ENCODE measurements at places on chromosomes 2 and 18. TPM values are rescaled to one million over a fixed set of nuclear protein-coding genes. Genes with fewer than 3 reads are reported as not detected.

- H3K4me3 ChIP-seq = no peak overlapping the region
- no peaks in the 10 kb centered on the region for H3K4me1 ChIP-seq
- H3K36me3 ChIP-seq = peaks cover 91% of the 10 kb centered on the region
- H3K27ac ChIP-seq = no peak overlapping the region
Observed at GRCh38 chr2:241070361-241070760, 31.7 kb downstream of the MTERF4 start.

DNA sequence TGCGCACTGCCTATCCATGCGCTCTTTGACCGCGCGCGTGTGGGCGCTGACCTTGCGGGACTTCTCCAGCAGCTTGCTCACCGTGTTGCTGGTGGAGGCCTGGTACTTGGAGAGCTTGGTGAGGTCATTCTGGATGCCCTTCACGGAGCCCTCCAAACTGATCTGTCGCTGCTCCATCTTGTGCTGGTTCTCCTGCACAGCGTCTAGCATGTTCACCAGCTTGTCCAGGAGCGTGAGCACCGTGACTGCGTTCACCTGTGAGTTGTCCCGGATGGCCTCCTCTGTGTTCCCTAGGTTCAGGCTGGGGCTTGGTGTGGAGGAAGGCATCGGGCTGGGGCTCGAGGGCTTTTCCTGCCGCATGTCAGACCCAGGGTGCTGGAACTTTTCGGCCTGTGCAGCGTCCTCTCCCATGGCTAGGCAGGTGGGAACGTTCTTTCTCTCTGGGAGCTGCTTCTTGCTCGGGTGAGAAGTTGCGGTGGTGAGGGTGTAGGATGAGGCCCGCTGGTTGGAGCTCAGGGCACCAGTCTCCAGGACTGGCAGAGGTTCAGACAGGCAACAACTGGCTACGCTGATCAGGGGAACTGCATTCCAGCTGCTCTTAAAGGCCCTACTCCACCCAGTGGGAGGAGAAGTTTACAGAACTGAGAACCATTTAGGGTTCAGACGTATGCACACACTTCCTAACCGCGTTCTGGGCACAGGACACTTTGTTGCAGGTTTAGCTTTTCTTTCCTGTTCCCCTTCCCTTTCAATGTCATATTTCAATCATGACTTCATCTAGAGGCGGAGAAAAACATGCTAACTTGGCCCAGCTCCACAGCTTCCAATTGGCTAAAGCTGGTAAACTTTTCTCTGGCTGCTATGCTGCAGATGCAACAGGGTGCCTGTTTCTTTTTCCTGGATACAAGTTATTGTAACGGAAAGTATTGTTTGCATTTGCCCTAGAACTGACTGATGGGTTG, at the start of gene CAVIN2:
Gene CAVIN2 (minus strand): TSS at position 574 of the 962 bp plus-strand sequence. CDS start 163 bp downstream, at position 411.
- peak within 1 kb of the TSS; percentile 48 for H3K4me3 ChIP-seq
- H3K27me3 ChIP-seq = no peaks in the 10 kb centered on the region
- no peaks in the 10 kb centered on the region for H3K36me3 ChIP-seq
- H3K27ac ChIP-seq = peak within 1 kb of the TSS; percentile 68
- DNase-seq = peak; percentile 79
- peaks cover 28% of the 10 kb centered on the region for H3K4me1 ChIP-seq

The GPR155 gene
- total RNA-seq = 20.6 TPM

DNA sequence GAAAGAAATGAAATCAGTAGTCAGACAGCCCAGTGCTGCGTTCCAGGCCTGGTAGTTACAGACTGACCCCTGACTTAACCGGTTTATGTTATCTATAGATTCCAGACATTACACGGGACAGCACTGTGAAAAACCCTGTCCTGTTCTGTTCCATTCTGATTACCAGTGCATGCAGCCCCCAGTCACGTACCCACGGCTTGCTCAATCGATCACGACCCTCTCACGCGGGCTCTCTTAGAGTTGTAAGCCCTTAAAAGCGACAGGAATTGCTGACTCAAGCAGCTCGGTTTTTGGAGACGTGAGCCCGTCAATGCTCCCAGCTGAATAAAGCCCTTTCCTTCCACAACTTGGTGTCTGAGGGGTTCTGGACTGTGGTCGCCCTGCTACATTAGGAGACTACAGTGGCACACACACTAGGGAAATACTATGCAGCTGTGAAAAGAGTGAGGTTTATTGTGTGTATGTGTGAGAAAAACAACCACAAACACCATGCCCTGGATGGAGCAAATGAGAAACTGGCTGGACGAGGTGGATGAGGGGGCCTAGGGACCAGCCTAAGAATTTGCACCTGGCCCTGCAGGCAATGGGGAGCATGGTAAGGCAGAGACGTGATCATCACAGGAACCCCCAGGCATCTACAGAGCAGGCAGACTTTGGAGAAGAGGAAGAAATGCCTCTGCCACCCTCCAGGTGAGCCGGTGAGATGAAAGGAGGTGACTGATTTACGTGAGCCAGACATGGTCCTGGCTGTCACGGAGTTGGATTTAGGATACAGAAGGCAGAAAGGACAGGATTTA, 49.1 kb upstream of the SEMA4C start:
- DNase-seq = no peak
- H3K4me3 ChIP-seq = no peak overlapping the region
- H3K27ac ChIP-seq = no peak overlapping the region
- H3K27me3 ChIP-seq = no peaks in the 10 kb centered on the region

- H3K27ac ChIP-seq = no peak overlapping the region
- no peaks in the 10 kb centered on the region for H3K27me3 ChIP-seq
- no peaks in the 10 kb centered on the region for H3K36me3 ChIP-seq
- DNase-seq = no peak
- H3K4me1 ChIP-seq = no peaks in the 10 kb centered on the region
- H3K4me3 ChIP-seq = no peak overlapping the region
Observed at GRCh38 chr2:205872716-205873115, 190.4 kb downstream of the NRP2 start.

The DQX1 gene
- total RNA-seq = 6.5 TPM

- no peak overlapping the region for H3K27ac ChIP-seq
- no peak for DNase-seq
- no peaks in the 10 kb centered on the region for H3K27me3 ChIP-seq
- H3K36me3 ChIP-seq = peaks cover 40% of the 10 kb centered on the region
- no peaks in the 10 kb centered on the region for H3K4me1 ChIP-seq
Observed at GRCh38 chr2:241743620-241744019, 9.2 kb downstream of the D2HGDH start.

DNA sequence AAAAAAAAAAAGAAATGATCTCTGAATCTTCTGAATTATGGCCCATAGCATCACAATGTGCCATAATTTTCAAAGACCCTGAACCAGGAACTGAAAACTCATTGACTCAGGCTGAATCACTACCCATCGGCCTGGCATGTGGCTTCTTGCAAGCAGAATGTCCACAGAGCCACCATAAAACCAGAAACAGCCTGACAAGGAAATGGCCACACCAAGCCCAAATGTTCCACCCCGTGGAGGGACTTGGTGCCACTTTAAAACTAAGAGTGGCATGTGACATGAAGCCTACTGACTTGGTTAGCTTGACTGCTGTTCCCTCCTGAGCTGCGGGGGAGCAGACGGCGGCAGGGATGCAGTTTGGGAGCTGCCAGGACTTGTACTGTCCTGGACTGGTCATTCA, 71.2 kb upstream of the RBM44 start:
- H3K27ac ChIP-seq = no peak overlapping the region
- H3K36me3 ChIP-seq = no peaks in the 10 kb centered on the region
- H3K4me3 ChIP-seq = no peak overlapping the region
- H3K4me1 ChIP-seq = peaks cover 72% of the 10 kb centered on the region
- no peaks in the 10 kb centered on the region for H3K27me3 ChIP-seq
- no peak for DNase-seq

DNA sequence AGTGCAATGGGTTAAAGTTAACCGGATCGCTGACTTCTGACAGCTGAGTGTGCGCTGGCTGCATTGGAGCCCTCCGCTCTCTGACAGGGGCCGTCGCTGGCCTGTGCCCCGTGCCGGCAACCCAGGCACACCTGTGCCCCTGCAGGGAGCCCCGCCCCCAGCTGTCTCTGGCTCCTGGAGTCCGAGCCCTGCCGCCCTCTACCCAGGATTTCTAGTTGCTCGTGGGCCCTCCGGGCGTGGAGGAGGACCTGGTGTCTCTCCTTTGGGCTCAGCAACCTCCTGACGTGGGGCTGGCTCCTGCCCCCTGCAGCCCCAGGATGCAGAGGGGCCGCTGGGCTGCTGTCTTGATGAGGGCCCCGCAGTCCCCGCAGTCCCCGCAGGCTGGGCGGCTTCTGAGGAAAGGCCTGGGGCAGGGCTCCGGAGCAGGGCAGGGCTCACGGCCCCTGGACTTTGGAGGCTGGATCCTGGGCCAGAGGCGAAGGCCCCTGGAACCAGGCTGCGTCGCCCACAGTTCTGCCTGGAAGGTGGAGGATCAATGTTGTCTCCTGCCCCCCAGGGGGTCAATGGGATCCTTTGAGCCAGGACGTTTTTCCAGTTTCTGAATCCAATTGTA, 172.8 kb downstream of the RNF144A start:
- no peak for DNase-seq
- no peak overlapping the region for H3K4me3 ChIP-seq
- H3K4me1 ChIP-seq = no peaks in the 10 kb centered on the region
- no peak overlapping the region for H3K27ac ChIP-seq
- H3K27me3 ChIP-seq = no peaks in the 10 kb centered on the region

The FAHD2B gene
- total RNA-seq = 21.5 TPM

DNA sequence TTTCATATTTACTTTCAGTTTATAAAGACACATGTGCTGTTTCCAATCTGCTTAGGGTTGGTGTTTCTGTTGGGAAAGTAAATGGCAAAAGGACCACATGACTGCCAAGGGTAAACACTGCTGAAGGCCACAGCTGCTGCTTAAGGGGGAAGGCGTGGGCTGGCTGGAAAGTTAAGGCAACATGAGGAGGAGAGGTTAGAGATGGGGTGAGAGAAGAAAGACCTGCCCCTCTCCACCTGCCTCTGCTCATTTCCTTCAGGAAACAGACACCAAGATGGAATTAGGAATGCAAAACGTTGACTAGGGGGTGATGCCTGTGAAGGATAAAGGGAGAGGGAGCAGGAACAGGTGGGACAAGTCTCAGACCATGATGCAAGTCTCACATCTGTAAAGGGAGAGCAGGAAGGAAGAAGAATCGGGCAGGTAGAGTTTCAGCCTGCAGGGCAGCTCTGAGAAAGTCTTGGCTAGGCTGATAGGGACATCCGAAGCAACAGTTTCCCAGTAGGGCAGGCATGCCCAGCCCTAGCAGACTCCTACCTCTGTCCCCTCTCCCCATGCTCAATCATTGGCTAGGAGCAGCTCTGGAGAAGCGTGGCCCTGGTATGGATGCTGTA, 86.0 kb downstream of the CDC42EP3 start:
- DNase-seq = no peak
- no peak overlapping the region for H3K4me3 ChIP-seq
- H3K27me3 ChIP-seq = no peaks in the 10 kb centered on the region
- peak overlapping the region; percentile 72 for H3K27ac ChIP-seq
- peaks cover 69% of the 10 kb centered on the region for H3K4me1 ChIP-seq

The INHBB gene
- 26.1 TPM for total RNA-seq

- peak overlapping the region; percentile 22 for H3K27ac ChIP-seq
- H3K4me1 ChIP-seq = no peaks in the 10 kb centered on the region
- no peak for DNase-seq
- no peaks in the 10 kb centered on the region for H3K36me3 ChIP-seq
- no peak overlapping the region for H3K4me3 ChIP-seq
Observed at GRCh38 chr2:55732854-55733253, 39.2 kb upstream of the PNPT1 start.

GRCh38 chr2:100606726-100607343, 44.0 kb downstream of the PDCL3 start:
- no peaks in the 10 kb centered on the region for H3K36me3 ChIP-seq
- H3K27me3 ChIP-seq = no peaks in the 10 kb centered on the region
- no peak for DNase-seq
- H3K4me1 ChIP-seq = peaks cover 11% of the 10 kb centered on the region
- H3K4me3 ChIP-seq = no peak overlapping the region
